ENCODE measurements at places on chromosomes 1 and 21.

DNA sequence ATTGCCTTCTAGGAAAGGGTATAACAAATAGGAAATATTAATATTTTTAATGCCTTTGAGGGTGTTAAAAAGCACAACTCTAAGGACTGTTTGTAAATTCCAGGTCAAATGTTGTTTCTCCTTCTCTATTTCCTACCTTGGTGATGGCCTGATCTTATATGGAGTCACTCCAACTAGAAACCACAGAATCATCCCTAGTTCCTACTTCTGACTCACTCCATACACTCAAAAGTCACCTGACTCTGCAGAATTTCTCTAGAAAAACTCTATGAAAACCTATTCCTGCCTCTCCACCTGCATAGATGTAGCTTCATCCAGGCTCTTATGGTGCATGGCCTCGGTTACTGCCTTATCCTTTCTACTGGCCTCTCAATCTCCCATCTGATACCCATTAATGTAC is 14.5 kb downstream of the RGS4 start:
- DNase-seq, result no peak

GRCh38 chr1:16042096-16042495 is 1.5 kb upstream of the CLCNKB start:
- no peak for DNase-seq

DNA sequence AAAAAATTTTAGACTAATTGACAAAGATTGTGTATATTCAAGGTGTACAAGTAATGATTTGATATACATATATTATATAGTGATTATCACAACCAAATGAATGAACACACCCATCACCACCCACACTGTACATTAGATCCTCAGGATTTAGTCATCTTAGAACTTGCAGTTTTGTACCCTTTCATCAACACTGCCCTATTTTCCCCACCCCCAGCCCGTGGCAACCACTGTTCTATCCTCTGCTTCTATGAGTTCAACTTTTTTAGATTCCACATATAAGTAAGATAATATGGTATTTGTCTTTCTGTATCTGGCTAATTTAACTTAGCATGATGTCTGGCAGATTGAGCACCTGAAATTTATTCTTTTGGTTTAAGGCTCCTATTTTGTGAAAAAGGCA is 173.6 kb downstream of the IER5 start:
- DNase-seq, result no peak

DNA sequence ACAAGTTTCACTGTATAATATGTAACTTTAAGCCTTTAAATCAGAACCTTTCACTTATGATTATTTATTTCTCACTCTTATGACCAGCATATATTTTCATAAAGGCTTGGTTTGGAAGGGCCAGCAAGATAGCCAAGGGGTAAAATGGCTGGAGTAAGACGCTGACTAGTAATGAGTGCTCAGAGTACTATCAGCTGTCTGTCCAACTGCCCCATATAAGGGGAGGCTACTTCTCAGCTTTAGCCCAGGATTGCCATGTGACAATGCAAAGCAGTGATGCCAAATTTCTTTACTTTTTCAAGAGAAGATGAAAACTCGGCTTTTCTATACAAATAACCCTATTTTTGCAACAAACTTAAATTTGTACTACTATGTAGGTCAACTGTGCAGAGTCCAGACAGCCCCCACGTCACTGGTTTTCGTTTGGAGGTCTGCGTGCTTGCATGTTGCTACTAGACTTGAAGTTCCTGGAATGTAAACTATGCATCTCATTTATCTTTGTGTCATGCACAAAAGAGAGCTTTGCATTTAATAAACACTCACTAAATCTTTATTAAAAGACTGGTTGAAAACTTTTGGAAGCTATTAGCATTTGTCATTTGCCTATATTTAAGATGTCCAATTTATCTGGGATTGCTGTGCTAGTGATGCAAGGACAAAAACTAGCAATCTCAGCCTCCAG is 110.4 kb downstream of the TNFSF18 start:
- DNase-seq, result no peak

GRCh38 chr1:173114346-173114745 is 63.6 kb upstream of the TNFSF18 start:
- no peak for DNase-seq

- DNase-seq, result no peak
Observed at GRCh38 chr1:24441480-24441879, 25.9 kb downstream of the NIPAL3 start.

Measured in T-cell (primary cell).